ENCODE measurements at places on chromosomes 1 and 21. TPM values are rescaled to one million over a fixed set of nuclear protein-coding genes. Genes with fewer than 3 reads are reported as not detected.

Gene RHBDL2
- total RNA-seq, result 1.2 TPM

Gene CDA
- total RNA-seq, result not detected

Gene FAM72A
- total RNA-seq, result 7.3 TPM

Gene ESRRG
- total RNA-seq, result not detected

Gene PLEKHA6
- total RNA-seq, result under 0.01 TPM

Gene KRTAP19-3
- total RNA-seq, result not detected

Gene PRAMEF15
- not detected for total RNA-seq

Gene UBQLN4
- total RNA-seq, result 13.0 TPM

Gene FHAD1
- total RNA-seq, result 0.19 TPM

Gene ILDR2
- under 0.01 TPM for total RNA-seq

Gene IL22RA1
- total RNA-seq, result not detected

Gene SHE
- 0.19 TPM for total RNA-seq

Gene SLC6A9
- 4.2 TPM for total RNA-seq

Data from regular cardiac myocyte (primary cell).